ENCODE measurements at places on chromosomes 7 and 10.
A peak's percentile ranks its signal among the peaks of the same experiment; 100 is the strongest.

DNA sequence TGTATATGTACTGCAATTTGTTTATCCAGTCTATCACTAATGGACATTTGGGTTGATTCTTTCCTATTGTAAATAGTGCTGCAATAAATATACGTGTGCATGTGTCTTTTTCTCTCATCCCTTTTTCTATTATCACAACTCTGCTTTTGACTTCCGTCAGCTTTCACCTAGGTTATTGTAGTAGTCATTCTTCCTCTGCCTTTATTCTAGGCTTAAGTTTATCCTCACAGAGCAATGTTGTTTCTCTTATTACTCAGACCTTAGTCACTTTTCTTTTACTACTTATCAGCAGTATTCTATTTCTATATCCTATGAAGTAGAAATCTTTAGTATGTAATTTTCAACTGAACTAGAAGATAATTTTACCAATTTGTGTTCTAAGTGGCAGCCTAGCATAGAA is 175.3 kb upstream of the SEMA3E start:
- DNase-seq = peak; percentile 57

GRCh38 chr10:124049484-124049883 is 43.9 kb downstream of the CHST15 start:
- DNase-seq = peak; percentile 55

DNA sequence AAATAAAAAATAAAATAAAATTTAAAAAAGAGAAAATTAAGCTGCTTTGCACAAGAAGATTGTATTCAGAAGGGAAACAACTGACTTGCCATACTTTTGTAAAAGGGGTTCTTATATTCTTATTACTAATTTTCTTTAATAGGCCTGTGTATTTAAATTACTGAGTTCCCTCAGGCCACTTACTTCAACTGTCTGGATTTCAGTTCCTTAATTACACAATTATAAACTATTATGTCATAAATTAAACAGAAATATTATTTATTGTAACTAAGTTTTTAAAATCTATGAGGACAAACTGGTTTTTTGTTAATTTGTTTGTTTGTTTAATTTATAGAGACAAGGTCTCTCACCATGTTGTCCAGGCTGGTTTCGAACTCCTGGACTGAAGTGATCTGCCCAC is 22.4 kb upstream of the MICU1 start:
- no peak for DNase-seq

DNA sequence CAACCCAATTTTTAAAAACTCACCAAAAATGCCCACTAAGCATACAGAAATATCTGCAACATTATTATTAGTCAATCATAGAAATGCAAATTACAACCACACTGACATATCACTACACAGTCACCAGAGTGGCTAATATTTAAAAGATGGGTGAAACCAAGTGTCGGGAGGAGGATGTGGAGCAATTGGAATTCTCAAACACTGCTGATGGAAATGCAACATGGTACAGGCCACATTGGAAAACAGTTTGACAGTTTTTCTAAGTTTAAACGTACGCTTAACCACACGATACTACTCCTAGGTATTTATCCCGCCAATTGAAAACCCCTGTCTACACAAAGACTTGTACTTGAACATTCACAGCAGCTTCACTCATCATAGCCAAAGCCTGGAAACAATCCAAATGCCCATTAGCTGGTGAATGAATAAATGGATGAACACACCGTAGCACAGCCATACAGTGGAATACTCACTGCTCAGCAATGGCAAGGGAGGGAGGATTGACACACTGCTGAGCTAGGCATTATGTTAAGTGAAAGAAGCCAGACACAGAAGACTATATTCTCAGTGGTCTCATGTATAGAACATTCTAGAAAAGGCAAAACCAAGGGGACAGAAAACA is 16.3 kb downstream of the GCK start:
- no peak for DNase-seq

DNA sequence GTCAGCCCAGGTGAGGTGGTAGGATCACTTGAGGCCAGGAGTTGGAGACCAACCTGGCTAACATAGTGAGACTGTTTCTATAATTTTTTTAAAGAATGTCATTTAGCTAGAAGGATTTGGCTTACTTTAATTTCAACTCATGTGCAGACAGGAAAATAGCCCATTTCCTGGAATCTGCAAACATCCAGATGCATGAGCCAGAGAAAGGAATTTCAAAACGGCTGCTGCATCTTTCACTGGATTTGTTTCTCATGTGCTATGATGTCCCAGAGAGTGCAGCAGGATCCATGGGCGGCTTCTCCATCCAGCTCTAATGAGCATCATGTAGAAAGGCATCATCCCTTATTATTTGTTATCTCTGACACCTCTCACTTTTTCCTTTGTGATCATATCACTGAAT is 149.3 kb downstream of the GALNT17 start:
- no peak for DNase-seq

DNA sequence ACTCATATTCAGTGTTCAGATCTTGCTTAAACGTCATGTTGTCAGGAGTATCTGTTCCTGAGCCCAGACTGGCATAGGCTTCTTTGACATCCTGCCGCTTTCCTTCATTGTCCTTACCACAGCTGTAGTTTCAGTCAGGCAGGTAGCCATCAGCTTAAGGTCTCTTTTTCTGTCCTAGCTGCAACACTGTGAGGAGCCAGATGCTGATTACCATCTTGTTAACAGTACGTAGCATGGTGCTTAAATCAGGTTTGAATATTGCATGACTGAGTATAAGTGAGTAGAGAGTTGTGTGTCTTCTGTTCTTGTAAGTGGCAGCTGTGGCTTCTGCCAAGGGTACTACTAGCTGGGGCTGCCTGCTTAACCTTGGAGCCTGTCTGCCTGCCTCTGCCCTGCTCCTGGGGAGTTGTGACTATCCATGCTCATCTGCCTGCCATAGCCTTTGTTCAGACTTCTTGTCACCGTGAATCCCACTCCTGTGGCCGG is 92.6 kb downstream of the MAPK8 start:
- DNase-seq = no peak

- no peak for DNase-seq
Observed at GRCh38 chr10:72061491-72061890, 26.9 kb downstream of the SPOCK2 start.

- no peak for DNase-seq
Observed at GRCh38 chr10:118562851-118563250, 32.6 kb downstream of the PRLHR start.

- DNase-seq = peak; percentile 97
Observed at GRCh38 chr10:22620140-22620857, 94.1 kb downstream of the PIP4K2A start.

DNA sequence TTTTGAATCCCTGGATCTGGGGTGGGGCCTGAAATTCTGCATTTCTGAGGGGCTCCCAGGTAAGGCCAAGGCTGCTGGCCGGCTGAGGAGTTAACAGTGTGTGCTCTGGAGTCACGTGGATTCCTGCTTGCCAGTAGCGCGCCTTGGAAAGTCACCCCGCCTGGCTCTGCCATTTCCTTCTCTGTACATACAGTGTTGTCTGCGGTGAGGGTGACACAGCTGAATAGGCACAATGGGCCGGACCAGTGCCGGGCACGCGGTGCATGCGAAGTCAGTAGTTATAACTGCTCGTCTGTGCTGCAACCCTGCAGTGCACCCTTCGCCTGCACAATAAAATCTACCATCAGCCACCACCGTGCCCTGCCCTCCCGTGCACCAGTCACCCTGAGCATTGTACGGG is 68.0 kb upstream of the EEPD1 start:
- no peak for DNase-seq

DNA sequence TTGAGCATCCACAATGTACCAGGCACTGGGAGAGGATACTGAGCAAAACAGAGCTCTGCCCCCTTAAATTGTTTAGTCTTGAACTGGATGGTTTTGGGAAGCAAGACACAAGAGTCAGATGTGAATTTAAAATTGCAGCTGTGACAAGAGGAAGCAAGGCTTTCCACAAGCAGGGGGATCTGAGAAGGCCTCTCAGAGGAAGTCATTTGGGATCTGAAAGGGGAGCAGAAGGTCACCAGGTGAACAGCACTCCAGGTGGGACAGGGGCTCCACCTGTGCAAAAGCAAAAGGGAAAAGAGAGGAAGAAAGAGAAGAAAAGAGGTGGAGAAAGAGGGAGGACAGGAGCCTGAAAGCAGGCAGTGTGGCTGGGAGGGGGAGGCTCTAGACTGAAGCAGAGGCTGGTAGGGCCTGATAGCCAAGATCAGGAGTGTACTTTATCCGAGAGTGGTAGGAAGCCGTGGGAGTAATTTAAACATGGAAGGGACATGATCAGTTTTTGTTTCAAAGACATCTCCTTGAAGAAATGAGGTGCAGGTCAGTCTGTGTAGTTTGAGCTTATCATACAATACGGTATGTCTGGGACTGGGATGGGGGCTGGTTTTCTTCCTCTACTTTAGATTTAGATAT is 76.1 kb upstream of the DUSP5 start:
- no peak for DNase-seq

GRCh38 chr10:49375611-49376010 is 20.3 kb downstream of the DRGX start:
- no peak for DNase-seq

DNA sequence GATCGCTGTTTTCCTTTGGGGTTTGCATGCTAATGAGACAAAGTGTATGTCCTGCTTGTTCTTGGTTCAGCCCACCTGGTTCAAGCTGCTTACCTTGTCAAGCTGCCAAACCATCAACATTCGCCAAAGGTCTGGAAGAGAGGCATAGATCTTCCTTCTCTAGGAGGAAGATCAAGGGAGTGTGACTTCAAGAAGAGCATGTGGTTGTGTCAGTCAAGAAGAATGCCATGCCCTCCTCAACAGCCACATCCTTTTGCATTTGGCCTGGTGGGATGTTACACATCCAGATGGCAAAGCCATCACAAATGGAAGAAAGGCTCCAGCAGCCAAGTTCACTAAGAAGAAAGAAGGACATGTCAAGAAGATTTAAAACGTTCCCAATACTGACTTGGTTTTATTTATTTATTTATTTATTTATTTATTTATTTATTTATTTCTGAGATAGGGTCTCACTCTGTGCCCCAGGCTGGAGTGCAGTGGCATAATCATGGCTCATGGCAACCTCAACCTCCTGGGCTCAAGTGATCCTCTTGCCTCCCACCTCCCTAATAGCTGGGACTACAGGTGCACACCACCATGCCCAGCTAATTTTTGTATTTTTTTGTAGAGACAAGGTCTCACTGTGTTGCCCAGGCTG is 5.1 kb upstream of the PIP4K2A start:
- DNase-seq = no peak

- no peak for DNase-seq
Observed at GRCh38 chr7:41582116-41582515, 120.8 kb downstream of the INHBA start.

DNA sequence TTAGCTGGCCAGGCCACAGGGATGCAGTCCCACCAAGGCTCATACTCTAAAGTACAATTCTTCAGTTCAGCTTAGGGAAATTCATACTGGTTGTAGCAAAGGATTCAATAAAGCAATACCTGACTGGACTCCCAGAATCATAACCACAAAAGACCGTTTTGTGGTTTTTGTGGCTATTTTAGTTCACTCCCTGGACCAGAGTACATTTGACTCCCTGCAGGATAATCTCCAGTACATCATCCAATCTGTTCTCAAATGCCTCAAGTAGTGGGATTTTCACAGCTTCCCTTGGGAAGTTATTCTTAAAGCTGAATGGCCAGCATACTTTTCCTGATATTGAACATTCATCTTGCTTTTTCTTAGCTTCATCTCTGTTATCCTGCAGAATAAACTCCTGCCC is 29.3 kb upstream of the YAE1 start:
- DNase-seq = peak; percentile 59
